ENCODE measurements at places on chromosomes 1 and 21.

- DNase-seq = peak; percentile 41
Measured at GRCh38 chr1:178407655-178408054, 89.1 kb downstream of the CLEC20A start.

- DNase-seq = no peak
Measured at GRCh38 chr21:40422896-40423635, 423.9 kb downstream of the DSCAM start.

- DNase-seq = no peak
Measured at GRCh38 chr1:154772056-154772455, 98.0 kb downstream of the KCNN3 start.

- peak; percentile 18 for DNase-seq
Measured at GRCh38 chr1:195097316-195097715, 1510.9 kb downstream of the KCNT2 start.

GRCh38 chr1:81420760-81421159 lies 380.0 kb upstream of the ADGRL2 start:
- peak; percentile 5 for DNase-seq

- no peak for DNase-seq
Measured at GRCh38 chr1:14168326-14169063, 430.0 kb upstream of the KAZN start.

DNA sequence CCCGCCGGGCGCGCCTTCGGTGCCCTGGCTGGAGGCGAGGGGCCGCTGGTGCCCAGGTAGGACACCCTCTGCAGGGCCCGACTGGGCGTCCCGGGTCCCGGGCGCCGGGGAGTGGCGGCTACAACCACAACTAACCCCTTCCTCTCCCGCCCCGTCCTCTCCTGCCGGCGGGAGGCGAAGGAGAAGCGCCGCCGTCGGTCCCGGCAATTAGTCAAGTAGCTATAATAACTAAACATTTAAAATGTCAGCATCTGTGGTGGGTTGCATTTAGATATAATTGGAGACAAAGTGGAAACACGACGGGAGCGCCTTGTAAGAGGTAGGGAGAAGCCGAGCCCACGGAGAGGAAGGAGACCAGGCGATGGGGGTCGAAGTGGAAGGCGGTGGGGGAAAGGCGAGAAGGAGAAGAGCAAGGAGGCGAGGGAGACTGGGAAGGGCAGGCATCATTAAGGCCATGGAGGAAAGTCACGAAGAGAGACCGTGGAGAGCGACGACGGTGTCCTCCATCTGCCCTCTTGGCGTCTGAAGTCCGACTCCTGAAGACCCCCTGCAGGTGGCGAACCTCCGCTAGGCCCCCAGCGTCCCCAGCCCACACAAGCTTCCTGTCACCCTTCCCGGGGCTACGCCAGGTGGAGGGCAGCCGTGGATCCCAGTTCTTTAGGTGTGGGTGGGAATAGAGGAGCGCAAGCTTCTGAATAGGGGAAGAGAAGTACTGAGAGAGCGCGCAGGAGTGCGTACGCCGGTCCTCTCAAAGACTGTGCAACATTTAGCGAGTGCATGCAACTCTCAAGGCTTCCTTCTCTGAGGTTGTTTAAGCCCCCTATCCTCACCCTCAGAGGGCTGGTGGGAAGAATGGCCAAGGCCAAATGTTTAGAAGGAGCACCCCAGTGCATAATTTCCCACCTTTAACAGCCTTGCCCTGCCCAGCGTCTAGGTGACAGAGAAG lies 1.6 kb downstream of the CNIH3 start:
- peak; percentile 38 for DNase-seq

- peak; percentile 84 for DNase-seq
Measured at GRCh38 chr1:111747282-111747734, 8.1 kb upstream of the INKA2 start.

- no peak for DNase-seq
Measured at GRCh38 chr1:18725231-18725895, 94.7 kb downstream of the PAX7 start.

- DNase-seq = peak; percentile 88
Measured at GRCh38 chr1:84772428-84772943, 82.2 kb upstream of the SSX2IP start.

GRCh38 chr1:60657926-60658325 lies 424.4 kb upstream of the NFIA start:
- DNase-seq = no peak

- peak; percentile 98 for DNase-seq
Measured at GRCh38 chr1:92934395-92935378, 26.6 kb downstream of the DIPK1A start.

- DNase-seq = peak; percentile 5
Measured at GRCh38 chr21:25412100-25412499, 195.2 kb downstream of the MRPL39 start.

GRCh38 chr1:46606255-46606965 lies 2.3 kb upstream of the MKNK1 start:
- DNase-seq = peak; percentile 51

DNA sequence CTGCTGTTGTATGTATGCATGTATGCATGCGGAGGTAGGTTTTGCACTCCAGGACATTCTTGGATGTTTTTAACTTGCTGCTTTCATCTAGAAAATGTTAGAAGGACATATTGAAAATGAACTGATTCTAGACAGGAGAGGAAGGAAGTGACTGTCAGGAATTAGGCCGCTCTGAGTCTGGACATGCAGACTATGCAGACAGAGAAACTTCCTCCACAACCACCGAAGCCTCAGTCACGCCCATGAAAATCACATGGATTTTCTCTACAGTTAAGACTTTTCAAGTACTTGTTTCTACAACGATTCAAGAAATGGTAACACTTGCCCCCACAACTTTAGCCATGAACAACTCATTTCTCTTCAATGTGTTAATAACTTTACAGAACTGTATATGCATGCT lies 211.1 kb downstream of the SMYD3 start:
- DNase-seq = no peak

DNA sequence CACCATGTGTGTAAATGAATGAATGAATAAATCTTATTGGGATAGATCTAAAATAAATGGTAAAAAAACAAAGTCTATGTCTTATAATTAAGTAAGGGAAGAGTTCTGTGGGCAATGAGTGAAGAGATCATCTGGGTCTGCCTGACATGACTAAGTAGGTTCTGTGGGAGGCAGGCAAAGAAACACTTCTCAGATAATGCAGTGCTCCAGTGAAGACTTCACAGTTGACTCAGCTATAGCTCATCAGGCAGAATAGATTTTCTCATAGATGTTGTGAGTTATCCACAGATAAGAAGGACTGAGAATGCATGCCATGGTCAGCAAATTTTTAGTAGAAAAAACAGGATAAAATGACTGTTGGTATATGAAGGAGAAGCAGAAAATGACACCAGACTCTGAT lies 12.4 kb downstream of the KRTAP22-2 start:
- DNase-seq = no peak

DNA sequence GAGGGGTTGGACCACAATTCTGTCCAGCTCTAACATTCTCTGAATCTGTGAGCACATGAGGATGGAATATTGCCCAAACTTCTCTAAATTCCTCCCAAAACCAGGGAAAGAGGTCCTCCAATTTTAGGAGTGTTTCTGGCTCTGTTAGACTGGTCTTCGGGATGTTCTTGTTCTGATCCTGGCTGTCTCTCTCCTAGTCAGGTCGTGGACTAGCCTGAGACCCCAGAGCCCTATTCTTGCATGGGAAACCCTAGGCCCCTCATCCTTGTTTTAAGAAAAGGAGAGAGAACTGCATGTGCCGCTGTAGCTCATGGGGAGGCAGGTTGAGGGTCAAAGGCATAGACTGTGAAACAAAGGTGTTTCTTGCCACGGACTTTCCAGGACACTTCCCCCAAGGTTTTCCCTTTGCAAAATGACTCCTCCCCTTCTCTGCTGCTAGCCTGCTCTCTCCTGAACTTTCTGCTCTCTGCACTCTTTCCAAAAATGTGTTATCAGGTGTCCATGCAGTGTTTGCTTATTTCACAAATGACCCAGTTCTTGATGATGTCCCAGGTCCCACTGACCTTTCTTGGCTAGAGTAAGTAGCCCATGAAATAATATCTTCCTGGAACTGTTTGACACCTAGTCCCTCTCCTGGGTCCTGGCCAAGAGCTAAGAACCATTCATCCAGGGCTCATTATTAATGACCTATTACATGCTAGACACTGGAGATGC lies 29.3 kb upstream of the RD3 start:
- no peak for DNase-seq

GRCh38 chr1:34371829-34372532 lies 195.3 kb downstream of the C1orf94 start:
- no peak for DNase-seq

DNA sequence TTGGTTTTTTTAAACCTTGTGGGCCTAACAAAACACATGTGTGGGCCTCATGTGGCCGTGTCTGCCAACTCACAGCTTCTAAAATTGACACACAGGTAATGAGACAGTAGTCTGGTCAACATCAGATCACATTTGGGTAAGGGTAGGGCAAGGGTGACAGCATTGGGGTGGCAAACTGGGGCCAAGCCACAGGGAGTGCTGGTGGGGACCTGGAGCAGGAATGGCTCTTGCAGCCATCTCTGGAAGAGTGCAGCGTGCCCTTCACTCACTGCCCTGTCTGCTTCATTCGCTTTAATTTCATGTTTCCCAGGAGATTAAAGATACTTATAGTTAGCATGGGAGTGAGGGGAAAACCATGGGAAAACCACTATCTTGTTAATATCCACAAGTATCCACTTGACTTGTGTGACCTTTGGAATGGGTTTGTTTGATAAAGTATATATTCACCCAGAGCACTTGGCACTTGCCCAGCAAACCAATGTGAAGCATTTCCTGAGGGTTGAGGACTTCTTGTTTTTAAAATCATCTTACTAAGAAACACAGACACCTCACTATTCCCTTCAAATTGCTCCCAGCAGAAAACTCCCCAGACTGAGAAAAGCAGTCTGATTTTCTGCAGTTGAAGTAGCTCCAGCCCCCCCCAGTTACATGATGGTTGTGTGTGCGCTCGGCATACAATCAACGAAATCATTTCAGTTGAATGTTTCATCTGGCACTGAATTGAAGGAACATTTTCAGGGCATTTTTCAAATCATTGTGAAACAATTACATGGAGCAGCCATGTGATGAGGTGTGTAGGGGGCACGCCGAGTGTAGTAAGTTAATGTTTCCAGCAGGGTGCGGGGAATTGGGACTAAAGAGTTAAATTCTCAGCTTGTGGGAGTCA lies 175.7 kb downstream of the VPS13D start:
- peak; percentile 66 for DNase-seq

DNA sequence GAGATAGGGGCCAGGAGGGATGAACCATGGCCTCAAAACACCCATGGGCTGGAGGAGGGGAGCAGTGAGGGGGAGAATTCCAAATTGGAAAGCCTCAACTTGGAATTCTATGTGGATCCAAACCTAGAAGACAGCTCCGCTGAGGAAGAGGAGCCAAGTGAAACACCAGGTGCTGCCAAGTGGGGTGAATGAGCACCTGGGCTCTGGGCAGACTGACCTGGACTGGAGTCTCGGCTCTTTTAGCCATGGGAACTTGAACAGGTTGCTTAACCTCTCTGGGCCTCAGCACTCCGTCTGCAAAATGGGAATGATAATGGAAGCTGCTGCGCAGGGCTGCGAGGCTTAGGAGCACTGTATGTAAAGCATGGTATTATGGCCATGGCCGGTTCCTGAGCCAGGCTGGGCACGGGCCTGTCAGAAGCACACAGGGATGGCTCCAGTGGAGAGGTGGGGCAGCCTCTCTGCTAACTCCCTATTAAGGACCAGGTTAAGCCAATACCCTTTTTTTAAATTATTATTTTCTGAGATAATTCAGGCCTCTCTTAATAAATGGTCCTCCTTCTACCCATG lies 81.5 kb downstream of the SYT2 start:
- DNase-seq = no peak

DNA sequence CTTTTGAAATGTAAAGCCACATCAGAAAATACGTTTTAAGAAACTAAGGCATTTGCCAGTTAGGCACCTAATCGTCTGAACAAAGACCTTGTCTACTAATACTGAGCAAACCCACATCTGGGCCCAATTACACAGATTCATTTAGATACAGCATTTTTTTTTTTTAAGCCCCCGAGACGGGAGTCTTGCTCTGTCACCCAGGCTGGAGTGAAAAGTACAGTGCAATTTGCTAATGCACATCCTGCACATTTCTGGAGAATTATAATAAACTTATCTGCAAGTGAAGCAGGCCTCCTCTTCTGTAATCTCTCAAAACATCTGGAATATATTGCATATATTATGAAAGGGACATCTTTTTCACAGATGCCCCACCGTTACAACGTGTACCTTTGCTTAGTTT lies 3.3 kb downstream of the RSRP1 start:
- no peak for DNase-seq

DNA sequence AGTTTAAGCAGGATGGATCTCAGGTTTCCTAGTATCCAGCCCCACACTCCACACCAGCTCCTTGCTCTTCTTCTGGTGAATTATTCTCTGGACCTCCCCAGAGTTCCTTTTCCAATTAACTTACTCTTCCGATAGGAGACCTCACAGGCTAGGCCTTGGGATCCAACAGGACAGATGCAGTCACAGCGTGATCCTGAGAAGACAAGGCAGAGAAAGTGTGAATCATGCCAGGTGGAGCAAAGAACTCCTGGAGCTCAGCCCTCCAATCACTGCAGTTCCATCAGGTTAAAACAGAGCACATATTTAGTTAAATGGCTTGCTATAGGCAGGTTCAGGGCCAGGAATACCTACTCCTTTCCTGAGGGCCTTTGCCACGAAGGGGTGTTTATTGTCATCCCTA lies 34.1 kb downstream of the C8B start:
- DNase-seq = no peak

DNA sequence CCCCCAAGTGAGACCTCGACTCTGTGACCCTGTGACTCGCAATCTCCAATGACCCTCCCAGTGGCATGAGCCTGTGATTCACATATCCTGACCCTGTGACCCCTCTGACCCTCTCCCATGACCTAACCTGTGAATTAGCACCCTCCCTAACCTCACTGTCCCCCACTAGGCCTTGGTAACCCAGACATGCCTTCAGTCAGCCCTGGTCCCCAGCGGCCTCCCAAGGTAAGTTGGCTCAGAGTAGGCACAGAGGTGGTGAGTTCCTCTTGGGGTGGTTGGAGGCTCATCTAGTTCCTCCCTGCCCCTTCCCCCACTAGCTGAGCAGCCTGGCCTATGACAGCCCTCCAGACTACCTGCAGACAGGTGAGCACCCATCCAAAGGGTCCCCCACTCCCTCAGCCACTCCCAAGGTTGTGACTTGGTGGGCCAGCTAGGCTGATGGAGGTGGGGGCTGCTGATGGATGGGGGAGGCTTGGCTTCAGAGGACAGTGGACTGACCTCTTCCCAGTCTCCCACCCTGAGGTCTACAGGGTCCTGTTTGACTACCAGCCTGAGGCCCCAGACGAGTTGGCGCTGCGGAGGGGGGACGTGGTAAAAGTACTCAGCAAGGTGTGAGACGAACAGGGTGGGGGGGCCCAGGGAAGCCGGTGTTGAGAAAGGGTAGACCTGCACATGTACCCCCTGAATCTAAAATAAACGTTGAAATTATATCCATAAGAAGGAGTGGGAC lies 1.6 kb downstream of the SH3D21 start:
- no peak for DNase-seq

DNA sequence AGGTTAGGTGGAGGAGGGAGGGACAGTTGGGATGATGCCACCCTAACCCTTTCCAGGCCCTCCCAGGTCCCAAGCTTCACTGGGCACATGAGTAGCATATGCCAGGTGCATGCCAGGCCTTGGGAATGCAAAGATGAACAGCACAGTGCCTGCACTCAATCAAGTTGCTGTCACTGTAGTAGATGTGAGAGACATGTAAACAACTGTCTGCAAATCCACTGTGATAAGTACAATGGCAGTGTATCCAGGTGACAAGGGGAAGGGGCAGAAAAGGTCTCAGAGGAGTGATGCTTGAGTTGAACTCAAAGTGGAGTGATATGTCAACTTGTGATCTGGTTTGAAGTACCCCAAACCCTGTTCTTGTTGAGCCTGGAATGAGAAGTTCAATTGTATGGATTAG lies 49.5 kb upstream of the LRRN2 start:
- DNase-seq = no peak

Measured in fibroblast of lung (primary cell).